ENCODE measurements at places on chromosomes 7 and 10.

DNA sequence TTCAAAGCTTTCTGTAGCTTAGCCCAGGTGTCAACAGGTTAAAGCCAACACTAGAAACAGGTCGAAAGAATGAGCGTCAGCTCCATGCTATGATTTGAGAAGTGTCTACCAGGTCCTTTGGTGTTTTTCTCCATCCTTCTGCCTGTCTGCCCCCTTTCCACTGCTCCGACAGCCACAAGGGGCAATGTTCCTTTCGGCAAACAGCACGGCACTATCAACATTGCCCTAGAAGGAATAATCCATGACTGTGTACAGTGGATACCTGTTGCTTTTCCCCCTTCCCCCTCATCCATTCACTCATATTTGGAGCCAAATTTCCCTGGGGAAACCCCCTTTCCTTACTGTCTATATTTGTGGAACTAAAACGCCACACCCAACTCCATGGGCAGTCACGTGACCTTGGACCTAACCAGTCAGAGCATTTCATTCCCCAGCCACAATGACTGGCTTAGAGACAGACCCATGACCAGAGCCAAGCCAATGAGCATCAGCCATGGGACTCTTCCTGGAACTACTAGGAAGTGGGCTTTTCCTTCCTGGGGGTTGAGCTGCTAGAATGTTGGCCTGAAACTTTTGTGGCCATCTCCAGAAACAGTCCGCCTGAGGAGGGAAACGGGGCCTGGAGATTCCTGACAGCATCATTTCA lies 51.5 kb downstream of the AFAP1L2 start:
- DNase-seq = no peak

- DNase-seq = no peak
Observed at GRCh38 chr7:138169441-138169851, 93.2 kb downstream of the AKR1D1 start.

DNA sequence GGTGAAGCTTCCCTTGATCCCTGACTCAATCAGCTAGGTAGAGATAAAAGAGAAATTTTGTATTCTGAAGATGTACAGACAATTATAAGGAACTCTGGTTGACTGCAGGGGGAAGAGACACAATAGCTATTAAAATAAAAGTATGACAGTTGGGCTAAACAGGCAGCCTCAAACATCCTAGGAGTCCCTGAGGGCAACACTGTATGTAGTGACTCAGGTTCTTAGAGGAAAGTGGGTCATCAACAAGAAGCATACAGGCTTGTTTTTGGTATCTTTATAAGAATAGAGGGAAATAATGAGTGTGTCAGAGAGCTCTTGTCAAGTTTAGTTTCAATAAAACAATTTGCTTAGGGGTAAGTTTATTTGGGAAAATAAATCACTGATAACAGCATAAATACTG lies 150.3 kb downstream of the AUTS2 start:
- DNase-seq = no peak

GRCh38 chr7:148319316-148319808 lies 271.2 kb upstream of the C7orf33 start:
- no peak for DNase-seq

GRCh38 chr7:155136619-155137243 lies 66.6 kb downstream of the HTR5A start:
- no peak for DNase-seq

- DNase-seq = peak; percentile 99
Observed at GRCh38 chr10:102503264-102504178, at the start of gene SUFU. TSS of gene SUFU (plus strand) at chr10:102503972. CDS start at chr10:102504153, 181 bp downstream.

GRCh38 chr10:122999347-122999746 lies 9.2 kb downstream of the IKZF5 start:
- no peak for DNase-seq

DNA sequence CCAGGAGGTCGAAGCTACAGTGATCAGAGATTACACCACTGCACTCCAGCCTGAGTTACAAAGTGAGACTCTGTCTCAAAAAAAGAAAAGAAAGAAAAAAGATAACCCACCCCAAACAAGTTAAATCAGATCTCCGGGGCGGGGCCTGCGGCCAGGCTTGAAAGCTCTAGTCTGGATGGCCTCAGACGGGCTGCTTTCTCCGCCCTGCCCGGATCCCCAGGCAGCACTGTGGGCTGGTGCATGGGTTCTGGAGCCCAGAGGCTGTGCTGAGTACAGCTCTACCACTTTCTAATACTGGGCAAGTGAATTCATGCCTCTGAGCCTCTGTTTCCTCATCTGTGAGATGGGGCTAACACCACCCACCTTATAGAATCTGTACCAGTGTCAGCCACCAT lies 83.7 kb downstream of the ZMIZ1 start:
- no peak for DNase-seq

DNA sequence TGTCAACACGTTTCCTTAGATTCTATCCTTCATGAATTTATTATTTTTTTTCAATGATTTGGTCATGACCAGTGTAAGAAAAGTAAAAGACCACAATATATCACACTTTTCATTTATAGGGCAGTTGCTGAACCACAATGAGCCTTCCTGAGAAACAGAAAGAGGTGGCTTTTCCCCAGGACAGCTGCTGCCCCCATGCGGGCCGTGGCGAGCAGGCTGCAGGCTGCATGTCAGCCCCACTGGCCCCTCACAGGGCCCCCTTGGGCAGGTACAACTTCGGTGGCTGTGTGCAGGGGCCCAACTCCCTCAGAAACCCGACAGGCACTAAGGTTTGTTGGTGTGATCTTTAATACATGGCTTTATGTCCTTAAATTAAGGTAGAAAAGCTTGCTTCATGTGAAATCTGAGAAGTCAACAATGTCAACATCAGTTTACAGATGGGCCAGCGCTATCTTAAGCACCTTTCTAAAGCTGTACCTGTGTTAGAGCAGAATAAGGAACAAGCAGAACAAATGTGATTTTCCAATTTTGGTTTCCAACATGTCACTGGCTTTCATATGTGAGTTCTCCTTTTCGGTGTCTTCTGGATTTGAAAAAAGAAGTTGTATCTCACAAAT lies 10.6 kb downstream of the BEND7 start:
- DNase-seq = no peak

- no peak for DNase-seq
Observed at GRCh38 chr7:132239422-132239994, 336.8 kb downstream of the PLXNA4 start.

DNA sequence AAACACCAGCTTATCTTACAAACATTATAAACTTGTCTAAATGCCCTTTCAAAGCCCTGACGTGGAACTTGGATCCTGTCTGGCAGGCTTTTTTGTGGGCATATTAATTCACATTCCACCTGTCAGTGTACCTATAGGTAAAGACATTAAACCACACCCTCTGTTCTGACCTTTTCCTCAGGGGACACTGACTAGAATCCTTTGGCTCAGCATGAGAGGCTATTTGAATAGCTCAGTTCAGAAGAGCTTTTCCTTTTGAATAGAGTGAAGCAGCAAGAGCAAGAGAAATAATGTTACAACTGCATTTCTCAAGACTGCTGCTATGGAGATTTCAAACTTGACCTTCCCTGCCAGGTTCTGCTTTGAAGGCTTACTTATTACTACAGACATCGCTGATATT lies 76.9 kb downstream of the CYP51A1 start:
- no peak for DNase-seq

DNA sequence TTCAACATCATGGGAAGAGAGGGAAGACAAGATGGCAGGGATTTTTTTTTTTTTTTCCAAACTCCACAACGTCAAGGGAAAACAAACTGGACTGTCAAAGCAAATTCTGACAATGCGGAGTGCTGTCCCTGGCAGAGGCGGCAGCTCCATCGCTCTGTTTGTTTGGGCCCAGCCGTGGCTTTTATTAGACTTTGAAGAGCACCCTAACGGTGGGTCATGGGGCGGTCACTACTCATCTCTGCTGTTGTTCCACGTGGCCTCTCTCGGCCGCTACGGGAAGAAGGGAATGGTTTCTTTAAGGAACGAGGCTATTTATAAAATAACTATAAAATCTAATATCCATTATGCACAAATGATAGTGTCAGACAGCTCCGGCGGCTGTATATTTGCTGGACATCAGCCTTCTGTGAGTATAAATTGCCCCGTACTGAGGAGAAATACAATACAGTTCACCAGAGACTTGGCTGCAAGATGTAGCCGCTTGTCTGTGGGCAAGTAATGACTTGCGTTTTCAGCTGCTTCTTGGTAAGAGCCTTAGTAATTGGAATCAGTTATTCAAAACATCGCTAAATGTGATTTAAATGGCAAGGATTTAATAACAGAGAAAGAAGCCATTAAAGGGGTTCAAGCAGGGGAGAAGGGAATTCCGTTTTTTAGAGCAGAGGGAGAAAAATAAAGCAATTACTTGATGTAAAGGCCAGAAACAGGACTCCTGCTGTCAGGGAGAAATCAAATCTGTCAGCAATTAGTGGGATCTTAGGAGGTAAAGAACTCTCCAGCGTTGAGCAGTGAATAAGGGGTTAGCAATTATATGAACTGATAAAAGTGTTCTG lies 61.7 kb upstream of the RAB11FIP2 start:
- no peak for DNase-seq

DNA sequence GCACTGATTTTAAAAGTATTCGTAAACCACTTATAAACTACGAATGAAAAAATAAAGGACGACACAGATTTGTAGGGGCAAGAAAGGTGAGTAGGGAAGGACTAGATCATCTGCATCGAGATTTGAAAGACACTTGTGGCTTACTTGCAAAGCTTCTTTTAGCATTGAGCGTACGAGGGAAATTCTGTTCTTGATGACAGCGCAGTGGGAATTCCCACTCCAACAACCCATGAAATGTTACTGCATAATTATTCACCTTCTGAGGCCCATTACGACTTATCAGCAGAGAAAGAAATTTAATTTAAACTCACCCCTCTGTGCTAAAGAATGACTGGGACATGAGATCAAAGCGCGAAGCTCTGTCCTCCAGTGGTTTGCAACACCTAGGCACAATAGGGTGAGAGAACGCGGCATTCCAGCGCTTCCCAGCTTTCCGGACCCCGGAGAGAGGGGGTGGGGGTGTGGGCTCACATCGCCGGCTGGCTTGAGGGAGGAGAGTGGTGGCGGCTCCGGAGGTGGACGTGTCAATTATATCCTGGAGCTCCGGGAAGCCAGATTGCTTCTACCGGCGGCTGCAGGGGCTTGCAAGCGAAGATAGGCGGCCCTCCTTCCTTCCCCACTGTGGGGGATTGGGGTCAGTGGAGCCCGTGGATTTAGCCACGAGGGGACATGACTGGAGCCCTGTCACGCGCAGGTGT lies 10.3 kb downstream of the SP8 start:
- no peak for DNase-seq

GRCh38 chr7:64908358-64908757 lies 5.3 kb downstream of the ZNF273 start:
- DNase-seq = no peak

GRCh38 chr7:135388616-135389015 lies 121.3 kb downstream of the CNOT4 start:
- DNase-seq = no peak

GRCh38 chr7:12601302-12601869 lies 30.9 kb downstream of the SCIN start:
- no peak for DNase-seq

GRCh38 chr10:99457813-99458212 lies 27.4 kb upstream of the GOT1 start:
- DNase-seq = no peak

- no peak for DNase-seq
Observed at GRCh38 chr10:44393051-44393630, 8.2 kb upstream of the CXCL12 start.

- DNase-seq = no peak
Observed at GRCh38 chr7:5539013-5539411, 115.4 kb upstream of the TNRC18 start.
